Posterior cingulate gyrus (tissue), 11 donors: ENCODE measurements at places on chromosomes 12 and 14.

GRCh38 chr14:55800156-55800785 is 220.3 kb downstream of the KTN1 start:
- DNase-seq, result no peak

- no peak for DNase-seq
These were observed 233.4 kb upstream of the FKBP4 start for GRCh38 chr12:2561367-2561766.

DNA sequence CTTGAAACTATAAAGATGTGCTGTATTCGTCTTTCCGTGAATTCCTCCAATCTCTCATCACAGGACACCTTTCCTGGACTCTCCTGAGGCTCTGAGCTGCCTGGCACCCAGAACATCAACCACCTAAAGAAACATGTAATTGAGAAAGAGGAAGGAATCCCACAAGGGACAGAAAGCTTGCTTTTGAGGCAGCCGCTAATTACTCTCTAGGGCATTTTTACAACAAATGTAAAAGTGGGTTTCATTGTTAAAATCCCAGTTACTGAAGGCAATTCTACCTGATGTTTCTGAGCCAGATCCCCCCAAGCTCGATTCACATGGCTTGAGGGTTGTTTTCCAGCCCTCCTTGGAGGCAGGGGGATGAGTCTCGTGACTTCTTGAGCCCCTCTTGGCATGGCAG is 238.5 kb upstream of the LHX5 start:
- no peak for DNase-seq

GRCh38 chr12:82858534-82858917 is 171.8 kb downstream of the TMTC2 start:
- no peak for DNase-seq

DNA sequence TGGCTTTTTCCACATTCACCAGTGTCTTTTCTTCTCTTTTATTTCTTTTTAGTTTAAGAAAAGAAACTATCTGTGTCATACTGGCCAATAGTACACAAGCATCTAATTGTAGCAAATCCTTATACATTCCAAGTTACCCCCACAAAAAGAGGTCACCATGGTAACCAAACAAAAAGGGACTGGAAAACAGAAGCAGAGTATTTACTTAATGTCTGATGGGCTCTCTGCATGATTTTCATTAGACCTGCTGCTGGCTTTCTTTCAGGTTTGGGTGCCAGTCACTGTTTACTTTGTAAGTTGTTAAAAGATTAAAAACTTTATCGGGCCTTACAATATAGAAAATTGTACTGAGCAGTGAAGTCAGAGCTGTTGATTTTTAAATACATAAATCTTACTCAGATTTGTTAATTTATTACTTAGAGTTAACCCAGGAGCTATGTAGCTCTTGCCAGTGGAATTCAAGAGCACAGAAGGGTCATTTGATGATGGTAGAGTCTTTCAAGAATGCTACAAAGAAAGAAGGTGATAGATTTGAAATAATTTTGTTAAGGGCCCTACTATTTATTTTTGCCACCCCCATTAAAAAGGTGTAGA is 123.9 kb downstream of the BRMS1L start:
- no peak for DNase-seq

- DNase-seq, result no peak
These were observed 13.5 kb downstream of the PHETA1 start for GRCh38 chr12:111355201-111355925.

DNA sequence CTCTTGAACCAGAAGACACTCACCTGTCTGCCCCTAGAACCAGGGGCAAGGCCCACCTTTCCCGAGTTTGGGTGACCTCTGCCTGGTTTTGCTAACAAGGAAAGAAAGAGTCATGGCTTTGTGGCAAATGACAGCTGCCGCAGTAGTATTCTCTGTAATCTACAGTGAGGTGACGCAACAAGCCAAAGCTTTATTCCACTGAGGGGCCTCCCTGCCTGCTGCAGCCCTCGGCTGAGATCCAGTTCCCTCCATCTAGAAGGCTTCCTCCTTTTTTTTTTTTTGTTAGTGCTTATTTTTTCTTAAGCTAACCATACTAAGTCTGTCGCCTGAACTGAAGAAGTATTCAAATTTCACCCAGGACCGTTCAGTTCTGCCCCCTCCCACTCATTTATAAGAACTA is 142.3 kb upstream of the TMCC3 start:
- DNase-seq, result no peak

DNA sequence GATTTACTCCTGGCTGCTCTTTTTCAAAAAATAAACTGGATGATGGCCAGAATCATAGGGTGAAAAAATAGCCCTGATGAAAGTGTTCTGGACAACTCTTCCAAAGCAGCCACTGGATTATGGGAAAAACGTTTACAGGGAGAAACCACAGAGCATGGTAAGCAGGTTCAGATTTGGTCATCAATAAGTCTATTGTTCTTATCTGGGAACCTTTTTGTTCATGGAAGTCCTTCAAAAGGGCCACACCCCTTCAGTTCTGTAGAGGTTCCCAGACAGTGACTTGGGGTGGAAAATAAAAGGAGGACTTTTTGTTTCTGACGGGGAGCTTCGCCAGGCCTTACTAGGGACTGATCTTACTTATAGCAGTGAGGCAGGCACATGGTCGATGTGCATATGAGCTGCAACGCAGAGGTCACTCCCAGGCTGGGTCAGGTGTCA is 117.4 kb upstream of the SLC38A2 start:
- no peak for DNase-seq

DNA sequence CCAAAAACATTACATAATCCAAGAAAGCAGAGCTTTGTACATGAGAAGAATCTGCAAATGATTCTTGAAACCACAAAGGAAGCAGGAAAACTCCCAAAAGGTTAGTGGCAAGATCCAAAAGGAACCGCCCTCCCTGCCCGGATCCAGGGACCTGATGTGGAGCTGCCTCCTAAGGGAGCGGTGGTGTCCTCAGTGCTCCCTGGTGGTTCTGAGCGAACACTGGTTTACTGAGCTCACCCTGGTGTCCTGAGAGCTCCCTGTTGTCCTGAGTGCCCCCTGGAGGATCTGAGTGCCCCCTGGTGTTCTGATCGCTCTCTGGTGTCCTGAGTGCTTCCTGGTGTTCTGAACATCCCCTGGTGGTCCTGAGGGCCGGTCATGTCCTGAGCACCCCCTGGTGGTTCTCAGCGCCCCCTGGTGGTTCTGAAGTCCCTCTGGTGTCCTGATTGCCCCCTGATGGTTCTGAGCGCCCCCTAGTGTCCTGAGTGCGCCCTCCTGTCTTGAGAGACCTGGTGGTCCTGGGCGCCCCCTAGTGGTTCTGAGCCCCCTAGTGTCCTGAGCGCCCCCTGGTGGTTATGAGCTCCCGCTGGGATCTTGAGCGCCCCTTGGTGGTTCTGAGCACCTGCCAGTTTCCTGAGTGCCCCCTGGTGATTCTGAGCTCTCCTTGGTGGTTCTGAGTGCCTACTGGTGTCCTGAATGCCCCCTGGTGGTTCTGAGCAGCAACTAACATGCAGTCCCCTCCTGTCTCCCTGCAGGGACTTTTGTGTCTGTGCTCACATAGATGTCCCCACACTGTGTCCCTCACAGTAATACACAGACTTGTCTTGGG is 891.1 kb downstream of the TMEM121 start:
- DNase-seq, result no peak
